ENCODE measurements at places on chromosomes 1 and 21. TPM values are rescaled to one million over a fixed set of nuclear protein-coding genes. Genes with fewer than 3 reads are reported as not detected.

DNA sequence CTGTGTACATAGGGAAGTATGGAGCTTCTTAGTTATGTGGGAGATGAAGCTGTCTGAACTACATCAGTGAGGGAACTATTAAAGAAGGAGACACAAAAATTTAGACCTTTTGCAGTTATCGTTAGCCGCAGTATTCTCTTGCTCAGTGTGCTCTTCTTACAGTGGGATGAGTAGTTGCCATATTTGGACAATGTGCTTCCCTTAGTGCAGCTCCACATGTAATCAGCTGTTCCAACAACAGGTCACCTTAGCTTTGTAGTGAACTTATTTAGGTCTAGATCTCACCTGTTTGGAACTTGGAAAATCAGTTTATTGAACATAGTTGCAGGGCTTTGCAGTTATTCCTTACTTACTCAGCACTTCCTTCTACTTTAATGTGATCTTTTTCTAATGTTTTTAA, 18.1 kb downstream of the GPR52 start:
- no peak for DNase-seq

DNA sequence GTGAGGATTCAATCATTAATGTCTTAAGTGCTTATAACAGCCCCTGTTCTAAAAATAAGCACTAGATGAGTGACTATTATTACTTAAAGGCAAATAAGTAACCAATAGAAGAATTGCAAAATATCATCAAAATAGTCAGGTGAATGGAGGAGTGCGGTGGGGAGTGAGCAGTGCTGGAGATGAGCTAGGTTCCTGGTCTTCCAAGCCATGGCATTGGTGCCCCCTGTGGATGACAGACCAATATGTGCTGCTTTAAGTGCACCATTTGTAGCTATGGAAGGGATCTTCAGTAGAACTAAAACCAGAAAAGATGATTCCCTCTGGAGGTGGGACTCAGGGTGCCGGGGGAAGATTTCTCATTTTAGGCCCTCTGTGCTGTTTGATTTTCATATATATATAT, 46.1 kb upstream of the SLC30A1 start:
- no peak for DNase-seq

- no peak for DNase-seq
Measured at GRCh38 chr1:109111386-109112055, 2.4 kb upstream of the ELAPOR1 start.

- DNase-seq = no peak
Measured at GRCh38 chr1:227459326-227459841, 104.0 kb upstream of the ZNF678 start.

- DNase-seq = no peak
Measured at GRCh38 chr1:64842224-64842623, 97.3 kb downstream of the RAVER2 start.

- no peak for DNase-seq
Measured at GRCh38 chr1:227887697-227888403, 59.9 kb downstream of the WNT9A start.

DNA sequence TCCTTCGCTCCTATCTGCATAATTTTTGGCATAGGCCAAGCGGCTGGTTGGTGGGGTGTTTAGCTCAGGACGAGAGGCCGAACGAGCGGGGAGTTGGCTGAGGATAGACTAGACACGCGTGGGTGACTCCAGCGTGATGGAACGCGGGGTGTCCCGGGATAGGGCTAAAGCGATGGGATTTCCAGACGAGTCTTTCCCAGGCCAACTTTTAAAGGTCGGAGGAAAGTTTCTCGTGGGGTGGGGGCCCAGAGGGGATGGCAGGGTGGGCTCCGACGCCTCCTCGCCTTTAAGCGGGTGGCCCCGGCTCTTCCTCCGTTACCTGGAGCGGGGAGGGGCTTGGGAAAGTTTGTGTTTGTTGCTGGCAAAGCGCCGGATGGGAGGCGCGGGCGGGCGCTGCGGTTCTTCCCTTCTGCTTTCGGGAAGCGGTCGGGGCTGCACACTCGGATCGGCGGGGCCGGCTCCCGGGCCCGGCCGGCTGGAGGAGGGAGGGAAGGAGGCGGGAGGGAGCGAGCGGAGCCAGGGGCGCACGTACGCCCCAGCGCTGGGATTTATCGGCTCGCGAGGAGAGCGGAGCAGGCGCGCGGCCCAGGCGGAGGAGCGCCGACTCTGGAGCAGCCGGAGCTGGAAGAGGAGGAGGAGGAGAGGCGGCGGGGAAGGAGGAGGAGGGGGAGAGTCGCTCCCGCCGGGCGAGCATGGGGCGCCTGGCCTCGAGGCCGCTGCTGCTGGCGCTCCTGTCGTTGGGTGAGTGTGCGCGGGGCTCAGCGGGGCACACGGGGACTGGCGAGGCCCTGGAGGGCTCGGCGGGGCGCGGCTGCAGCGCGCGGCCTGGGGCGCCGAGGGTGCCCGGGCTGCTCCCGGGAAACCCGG, at the start of gene PTGFRN:
PTGFRN (plus strand) TSS at position 405 of the 867 bp plus-strand sequence; CDS start at position 693, 288 bp downstream.
- DNase-seq = peak; percentile 68

- no peak for DNase-seq
Measured at GRCh38 chr1:170893655-170894297, 41.6 kb upstream of the MROH9 start.

GRCh38 chr1:95742591-95743089, 508.6 kb downstream of the RWDD3 start:
- DNase-seq = no peak

- DNase-seq = no peak
Measured at GRCh38 chr1:67973051-67973450, 77.4 kb downstream of the DIRAS3 start.

DNA sequence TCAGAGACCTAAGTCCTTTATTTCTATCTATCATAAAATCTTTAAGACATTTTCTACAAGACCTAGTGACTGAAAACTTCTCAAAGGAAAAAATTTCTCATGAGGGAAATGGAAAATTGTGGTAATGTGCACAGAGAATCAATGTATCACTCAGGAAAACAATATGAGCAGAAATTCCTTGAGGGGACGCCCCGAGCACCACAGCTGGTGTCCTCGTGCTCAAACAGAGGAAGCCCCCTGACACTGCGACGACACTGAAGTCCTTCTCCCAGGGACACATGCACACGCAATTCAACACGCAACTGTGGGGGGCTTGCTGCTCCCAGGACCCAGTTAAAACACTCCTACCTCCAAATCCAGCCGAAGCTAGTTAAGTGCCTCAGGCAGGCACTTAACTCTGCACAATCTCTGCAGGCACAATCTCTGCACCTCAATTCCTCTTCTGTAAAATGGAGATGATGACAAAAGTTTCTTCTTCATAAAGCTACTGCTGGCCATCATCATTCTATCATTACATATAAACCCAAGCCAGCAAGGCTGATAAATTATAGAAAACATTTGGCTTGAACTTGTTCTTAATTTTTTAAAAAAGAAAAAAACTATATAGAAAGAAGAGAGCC, 16.0 kb downstream of the ZBTB17 start:
- no peak for DNase-seq

DNA sequence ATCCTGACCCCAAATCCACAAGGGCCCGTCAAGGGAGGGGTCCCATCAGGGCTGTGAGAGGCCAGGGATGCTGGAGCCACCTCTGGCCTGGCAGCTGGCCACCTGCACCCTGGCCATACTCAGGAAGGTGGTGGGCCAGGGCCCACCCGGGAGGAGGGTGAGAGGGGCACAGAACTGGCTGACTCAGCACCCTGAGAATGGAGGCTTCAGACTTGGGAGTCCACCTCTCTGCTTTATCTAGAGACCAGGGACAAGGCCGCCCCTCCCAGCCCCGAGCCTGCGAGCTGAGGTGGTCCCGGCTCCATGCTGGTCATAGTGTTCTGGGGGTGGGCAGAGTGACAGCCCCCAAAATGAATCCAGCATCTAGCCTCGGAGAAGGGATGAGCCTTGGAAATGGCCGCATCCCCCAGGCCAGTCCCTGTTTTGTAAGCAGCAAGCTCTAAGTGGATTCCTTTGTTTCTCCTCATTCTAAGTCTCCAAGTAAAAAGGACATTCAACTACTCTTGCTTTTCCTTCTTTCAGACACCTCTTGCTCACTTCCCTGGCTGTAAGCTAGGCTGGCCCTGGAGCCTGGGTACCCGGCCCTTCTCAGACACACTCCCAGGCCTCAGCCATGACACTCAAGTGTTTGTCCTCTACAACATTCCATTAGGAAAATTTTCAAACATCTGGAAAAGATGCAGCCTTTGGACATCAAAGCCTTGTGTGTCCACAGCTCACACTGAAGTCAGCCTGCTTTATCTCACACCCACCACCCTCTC, 12.3 kb downstream of the WNT3A start:
- no peak for DNase-seq

DNA sequence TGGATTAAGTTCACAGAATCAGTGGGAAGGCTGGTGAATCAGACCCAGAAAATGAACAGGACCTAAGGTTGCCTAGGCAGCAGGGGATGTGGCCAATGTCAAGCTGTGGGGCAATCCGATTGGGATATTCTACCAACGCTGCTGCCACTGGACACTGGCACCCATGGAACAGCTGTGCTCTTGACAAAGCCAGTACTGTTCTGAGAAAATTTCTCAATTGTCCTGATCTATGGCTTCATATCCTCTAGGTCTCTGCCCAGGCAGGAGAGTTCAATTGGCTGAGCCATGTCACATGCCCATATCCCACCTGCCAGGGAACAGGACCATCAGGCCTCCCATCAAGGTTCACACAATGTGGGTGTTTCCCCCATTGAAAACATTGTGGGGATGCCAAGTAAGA, 6.2 kb downstream of the TACSTD2 start:
- DNase-seq = no peak

- DNase-seq = no peak
Measured at GRCh38 chr1:30126848-30127247, 596.5 kb downstream of the MATN1 start.

GRCh38 chr1:924656-925560, 1.2 kb downstream of the SAMD11 start:
- no peak for DNase-seq

DNA sequence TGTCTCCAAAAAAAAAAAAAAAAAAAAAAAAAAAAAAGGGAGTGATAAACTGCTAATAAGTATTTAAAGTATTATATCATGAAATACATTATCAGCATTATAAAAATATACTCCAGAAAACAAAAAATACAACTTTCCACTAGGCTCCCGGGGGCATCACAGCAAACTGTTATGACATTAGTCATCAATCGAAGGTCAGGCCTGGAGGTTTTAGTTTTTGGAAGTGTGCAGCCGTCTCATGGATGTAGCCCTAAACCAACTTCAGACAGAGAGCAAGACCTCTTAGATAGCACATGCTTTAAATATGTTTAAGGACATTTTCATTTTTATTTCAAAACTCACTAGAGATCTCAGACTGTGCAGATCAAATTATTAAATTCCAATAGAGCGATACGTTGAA, 106.3 kb downstream of the RERE start:
- no peak for DNase-seq

- DNase-seq = no peak
Measured at GRCh38 chr1:60891281-60891680, 191.1 kb upstream of the NFIA start.

DNA sequence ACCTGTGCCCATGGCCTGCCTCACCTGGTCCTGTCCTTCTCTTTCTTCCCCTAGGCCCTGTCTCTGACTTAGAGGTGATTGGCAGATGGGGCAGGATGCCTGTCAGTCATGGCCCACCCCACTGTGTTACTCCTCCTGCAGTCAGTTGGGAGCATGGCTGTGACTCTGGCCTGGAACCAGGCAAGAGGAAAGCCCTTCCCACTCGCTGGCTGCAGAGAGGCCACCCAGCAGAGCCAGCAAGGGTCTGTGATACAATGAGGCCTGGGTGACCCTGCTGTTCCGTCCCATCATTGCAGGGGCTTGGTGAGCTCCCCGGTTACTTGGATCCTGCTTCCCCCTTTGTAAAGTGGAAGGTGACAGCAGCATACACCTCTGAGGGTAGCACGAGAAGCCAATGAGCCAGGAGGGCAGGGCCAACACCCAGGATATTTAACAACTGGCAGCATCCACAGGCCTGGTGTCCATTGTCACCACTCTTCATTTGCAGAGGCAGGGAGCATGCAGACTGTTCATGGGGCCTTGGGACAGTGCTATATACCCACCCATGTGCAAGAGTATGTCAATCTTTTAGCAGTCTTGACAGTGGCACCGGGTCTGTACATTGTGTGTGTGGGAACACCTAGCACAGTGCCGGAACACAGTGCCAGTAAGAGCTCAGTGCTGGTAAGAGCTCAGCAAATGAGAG, 191.0 kb upstream of the C1orf174 start:
- DNase-seq = no peak

DNA sequence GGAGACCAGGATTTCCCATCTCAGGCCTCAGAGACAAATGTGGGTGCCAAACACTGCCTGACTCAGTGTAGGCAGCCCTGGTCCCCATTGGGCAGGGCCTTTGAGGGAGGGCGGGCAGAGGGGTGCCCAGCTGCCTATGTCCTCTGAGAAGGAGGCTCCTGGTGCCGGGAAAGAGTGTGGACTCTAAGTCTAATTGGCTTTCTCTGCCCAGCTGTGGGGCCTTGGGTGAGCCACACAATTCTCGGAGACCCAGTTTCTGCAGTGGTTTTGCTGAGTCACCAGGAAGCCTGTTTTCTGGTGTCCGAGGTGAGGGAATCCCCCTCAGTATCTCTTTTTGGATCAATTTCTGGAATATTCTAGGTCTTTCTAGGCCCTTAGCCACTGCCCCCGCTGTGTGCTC, 35.3 kb upstream of the ACTL8 start:
- no peak for DNase-seq

DNA sequence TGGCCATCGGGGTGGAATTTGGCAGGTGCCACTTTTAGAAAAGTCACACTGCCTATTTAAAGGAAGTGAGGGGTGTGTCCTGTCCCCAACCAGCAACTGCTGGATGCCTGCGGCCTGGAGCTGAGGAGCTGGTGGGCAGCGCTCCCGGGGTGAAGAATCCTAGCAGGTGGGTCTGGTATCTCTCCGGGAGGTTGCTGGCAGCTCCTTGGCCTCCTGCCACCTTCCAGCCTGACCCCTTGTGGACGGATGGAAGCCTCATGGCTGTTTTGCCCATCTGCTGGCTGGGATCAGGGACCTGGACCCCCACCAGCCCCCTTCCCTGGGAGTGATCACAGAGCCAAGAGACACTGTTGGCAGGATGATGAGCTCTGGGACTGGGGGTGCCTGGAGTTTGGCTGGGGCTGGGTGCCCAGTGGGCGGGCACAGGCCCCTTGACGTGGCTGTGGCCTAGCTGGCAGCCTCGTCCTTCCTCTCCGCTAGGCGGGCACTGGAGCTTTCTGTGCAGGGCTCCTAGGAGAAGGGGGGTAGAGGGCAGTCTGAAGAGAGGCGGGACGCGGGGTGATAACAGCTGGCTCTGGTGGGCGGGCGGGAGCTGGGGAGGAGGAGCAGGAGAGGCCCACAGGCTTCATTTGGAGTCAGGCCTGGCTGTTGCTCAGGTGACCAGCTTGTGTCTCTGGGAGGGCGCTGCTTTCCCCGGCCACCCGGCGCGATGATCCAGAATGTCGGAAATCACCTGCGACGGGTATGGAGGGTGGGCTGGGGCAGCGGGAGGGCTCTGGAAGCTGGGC, at the start of gene ACOT11:
ACOT11 (plus strand) TSS at position 628 of the 788 bp plus-strand sequence; CDS start at position 710, 82 bp downstream.
- DNase-seq = peak; percentile 72

Gene ICOSLG
- 8.8 TPM for polyA plus RNA-seq

Gene REN
- polyA plus RNA-seq = 55.1 TPM

Gene SDF4
- 144 TPM for polyA plus RNA-seq

Gene KIAA0040
- polyA plus RNA-seq = 13.0 TPM

Gene CFHR3
- 0.46 TPM for polyA plus RNA-seq

Data from left renal cortex interstitium (tissue), 4 donors.